Activated CD8-positive, alpha-beta memory T cell treated with anti-CD3 and anti-CD28 coated beads, Interleukin-2, amount 50 U/mL, for 4 hours (primary cell): ENCODE measurements at places on chromosomes 3 and 15.

GRCh38 chr3:178270838-178271237 lies 265.4 kb upstream of the KCNMB2 start:
- DNase-seq = no peak

- DNase-seq = no peak
These were observed 276.0 kb downstream of the UACA start for GRCh38 chr15:70487387-70487740.

DNA sequence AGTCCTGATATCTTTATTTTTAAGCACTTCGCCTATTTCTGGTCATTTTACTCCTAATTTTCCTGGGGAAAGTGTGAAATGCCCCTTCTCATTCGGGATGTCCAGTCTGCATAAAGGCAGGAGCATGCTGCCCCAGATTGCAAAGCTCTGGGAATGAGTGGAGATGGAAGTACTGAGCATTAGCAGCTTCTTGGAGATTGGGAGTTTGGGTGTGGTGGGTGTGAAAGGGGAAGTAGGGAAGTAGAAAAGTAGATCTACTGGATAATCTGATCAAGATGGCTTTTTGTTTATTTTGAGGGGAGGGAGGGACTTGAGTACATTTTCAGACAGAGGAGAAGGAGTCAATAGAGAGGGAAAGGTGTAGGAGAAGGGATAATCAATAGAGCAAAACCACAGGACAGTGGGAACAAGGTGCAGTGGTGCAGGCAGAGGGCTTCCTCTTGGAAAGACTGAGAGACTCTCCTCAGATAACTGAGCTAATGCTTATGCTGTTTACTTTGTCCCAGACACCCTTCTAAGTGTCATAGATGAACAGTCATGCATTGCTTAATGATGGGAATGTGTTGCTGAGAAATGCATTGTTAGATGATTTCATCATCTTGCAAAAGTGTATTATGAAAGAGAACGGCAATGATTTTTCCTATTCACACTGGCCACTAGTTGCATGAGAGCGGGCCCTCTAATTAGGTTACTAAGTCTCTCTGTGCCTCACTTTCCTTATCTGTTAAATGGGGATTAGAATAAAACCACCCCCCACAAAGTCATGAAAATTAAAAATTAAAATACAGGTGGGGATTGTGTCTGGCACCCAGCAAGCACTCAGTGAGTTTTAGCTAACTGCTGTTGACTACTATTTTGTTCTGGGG lies 45.5 kb downstream of the PHLDB2 start:
- no peak for DNase-seq

- no peak for DNase-seq
These were observed 80.0 kb upstream of the SKOR1 start for GRCh38 chr15:67745073-67746006.

DNA sequence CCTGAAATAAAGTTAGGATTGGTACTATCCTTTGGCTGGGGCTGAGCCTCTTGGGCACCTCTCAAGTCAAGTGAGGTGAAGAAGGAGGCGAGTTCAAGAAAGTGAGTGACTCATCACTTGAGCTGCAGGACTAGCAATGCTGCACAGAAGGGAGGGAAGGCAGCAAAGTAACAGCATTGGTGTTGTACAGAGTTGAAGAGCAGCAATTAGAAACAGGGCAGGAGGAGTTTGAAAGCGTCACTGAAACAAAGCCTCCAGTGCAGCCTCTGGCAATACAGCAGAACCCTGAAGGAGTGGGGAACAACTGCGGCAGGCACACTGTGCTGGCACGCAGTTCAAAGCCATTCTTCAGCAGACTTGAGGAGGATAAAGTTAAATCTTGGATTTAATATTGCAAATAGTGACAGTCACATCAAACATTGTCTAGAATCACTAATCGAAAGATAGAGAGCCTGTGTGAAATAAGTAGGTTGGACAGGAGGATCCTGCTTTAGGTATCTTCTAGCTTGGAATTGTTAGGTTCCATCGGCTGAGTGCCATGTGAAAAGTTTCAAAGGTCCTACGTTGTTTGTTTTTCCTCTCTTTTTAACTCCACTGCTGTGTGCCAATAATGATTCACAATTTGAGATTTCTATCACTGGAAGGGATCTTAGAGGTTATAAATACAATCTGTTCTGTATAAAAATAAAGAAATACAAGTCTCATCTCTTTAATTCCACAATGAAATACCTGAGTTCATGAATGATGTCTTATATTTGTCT lies 479.8 kb downstream of the NAALADL2 start:
- no peak for DNase-seq

GRCh38 chr3:120855665-120856437 lies 52.2 kb upstream of the STXBP5L start:
- no peak for DNase-seq

DNA sequence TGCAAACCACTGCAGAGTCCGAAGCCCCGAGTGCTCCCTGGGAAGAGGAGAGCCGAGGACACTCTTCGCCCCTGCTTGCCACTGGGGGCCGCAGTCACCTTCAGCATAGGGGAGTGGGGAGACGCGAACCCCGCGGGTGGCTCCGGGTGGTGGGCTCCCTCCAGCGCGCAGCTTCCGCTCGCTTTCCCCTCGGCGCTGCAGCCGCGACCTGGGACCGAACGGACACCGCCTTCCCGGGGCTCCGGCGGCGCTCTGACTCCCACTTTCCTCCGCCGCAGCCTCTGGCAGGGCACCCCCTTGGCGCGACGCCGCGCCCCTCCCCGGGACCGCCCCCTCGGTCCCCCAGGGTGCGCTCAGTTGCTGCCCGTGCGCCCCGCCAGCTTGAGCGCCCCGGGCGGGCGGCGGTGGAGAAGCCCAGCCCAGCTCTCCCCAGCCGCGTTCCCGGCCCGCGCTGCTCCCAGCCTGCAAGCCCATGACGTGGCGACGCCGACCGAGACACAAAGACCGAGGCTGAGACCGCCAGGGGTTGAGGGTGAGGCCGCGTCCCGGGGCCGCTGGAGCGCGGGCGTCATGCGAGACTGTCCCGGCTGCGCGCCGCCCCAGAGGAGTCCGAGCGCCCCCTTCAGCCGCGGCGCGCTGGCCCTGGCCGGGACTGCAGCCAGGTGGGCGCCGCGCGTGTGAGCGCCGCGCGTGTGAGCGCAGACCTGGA lies at the start of gene MINAR1:
MINAR1 (plus strand) TSS at position 701 of the 709 bp plus-strand sequence. CDS start 23,812 bp downstream, outside the sequence.
- no peak for DNase-seq

- DNase-seq = no peak
These were observed 38.4 kb downstream of the CCNL1 start for GRCh38 chr3:157121522-157121921.

DNA sequence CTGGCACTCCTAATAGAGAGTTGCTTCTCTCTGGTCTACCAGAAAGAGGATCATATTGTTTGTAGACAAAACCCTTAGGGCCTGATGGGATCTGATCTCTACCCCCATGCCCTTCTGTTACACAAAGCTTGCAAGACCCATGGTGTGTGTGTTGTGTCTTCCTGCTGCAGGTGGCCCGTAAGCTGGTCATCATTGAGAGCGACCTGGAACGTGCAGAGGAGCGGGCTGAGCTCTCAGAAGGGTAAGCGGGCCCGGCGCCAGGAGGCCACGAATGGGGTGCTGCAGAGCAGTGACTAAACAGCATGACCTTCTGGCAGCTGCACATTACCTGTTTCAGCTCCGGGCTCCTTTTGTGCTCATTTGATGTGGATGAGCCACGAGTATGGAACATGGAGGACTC lies 18.2 kb downstream of the TPM1 start:
- no peak for DNase-seq

- DNase-seq = no peak
These were observed 13.5 kb upstream of the AADAC start for GRCh38 chr3:151800431-151800830.

- no peak for DNase-seq
These were observed 252.1 kb downstream of the DOCK3 start for GRCh38 chr3:50926868-50927267.

GRCh38 chr3:196214783-196215441 lies 1.4 kb upstream of the SLC51A start:
- DNase-seq = no peak

DNA sequence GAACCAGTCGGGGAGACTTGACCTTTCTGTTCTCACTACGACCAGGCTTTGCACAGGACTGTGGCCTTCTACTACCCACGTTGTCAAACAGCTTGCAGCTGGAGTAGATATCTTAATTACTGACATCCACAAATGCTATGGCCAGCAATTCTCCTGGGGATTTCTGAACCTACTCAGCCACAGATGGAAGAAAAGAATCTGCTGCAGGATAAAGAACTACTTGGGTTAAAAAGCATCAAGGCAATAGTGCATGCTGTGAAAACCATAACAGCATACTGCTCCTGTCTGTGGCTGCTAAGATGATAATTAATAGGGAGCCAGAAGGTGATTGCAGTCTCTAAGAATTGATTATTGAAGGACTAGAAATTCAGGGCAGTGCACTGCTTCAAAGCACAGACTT lies 859.2 kb upstream of the SEMA6D start:
- DNase-seq = no peak

DNA sequence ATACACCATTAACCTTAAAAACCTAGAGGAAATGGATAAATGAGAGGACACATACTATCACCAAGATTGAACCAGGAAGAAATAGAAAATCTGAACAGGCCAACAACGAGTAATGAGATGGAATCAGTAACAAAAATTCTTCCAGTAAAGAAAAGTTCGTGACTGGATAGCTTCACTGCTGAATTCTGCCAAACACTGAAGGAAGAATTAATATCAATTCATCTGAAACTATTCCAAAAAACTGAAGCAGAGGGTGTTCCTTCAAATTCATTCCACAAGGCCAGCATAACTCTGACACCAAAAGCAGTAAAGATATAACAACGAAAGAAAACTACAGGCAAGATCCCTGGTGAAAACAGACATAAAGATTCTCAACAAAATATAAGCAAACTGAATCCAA lies 195.8 kb upstream of the GPR149 start:
- DNase-seq = no peak

- no peak for DNase-seq
These were observed 28.3 kb upstream of the ALDH1L1 start for GRCh38 chr3:126208606-126209256.

DNA sequence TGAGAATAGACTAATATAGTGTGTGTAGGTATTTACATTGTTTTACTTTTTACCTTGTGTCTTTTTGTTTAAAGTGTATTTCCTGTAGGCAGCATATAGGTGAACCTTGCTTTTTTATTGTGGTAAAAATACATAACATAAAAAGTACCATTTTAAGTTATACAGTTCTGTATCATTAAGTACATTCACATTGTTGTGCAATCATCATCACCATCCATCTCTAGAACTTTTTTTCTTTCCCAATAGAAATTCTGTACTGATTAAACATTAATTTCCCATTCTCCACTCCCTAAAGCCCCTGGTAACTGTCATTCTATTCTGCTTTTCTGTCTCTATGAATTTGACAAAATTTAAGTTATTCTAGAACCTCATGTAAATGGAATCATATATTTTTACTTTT lies 48.2 kb upstream of the EIF5A2 start:
- DNase-seq = no peak

DNA sequence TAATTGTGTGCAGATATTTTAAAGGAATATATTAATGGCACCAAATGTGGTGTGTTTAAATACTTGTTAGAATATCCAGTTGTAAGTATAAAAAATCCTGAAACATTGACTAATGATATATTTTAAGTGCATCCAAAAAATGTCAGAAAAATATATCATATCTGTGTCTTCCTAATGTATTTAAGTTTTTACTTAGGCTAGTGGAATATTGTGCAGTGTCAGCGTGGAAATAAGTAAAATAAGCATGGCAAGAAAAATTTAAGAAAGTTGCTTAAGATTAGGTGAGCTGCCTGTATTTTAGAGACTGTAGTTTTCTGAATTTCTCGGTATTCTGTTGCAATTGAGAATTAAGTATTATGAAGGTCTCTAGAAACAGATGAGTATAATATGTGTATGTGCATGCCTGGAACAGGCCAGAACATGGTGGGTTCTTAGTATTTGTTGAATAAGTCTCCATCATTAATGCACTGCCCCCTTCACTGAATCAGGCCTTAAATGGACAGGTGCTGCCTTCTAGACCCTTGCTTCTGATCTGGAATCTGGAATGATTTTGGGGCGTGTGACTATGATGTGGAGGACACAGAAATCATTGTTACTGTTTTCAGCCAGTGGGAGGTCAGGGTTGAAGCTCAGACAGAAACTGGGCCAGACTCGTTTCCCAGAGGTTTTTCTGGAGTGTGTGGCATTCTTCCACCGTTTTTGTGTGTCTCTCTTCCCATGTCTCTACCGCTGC lies 86.1 kb downstream of the TRAK1 start:
- DNase-seq = no peak

- no peak for DNase-seq
These were observed 945 bp downstream of the MST1R start for GRCh38 chr3:49902511-49903345.

DNA sequence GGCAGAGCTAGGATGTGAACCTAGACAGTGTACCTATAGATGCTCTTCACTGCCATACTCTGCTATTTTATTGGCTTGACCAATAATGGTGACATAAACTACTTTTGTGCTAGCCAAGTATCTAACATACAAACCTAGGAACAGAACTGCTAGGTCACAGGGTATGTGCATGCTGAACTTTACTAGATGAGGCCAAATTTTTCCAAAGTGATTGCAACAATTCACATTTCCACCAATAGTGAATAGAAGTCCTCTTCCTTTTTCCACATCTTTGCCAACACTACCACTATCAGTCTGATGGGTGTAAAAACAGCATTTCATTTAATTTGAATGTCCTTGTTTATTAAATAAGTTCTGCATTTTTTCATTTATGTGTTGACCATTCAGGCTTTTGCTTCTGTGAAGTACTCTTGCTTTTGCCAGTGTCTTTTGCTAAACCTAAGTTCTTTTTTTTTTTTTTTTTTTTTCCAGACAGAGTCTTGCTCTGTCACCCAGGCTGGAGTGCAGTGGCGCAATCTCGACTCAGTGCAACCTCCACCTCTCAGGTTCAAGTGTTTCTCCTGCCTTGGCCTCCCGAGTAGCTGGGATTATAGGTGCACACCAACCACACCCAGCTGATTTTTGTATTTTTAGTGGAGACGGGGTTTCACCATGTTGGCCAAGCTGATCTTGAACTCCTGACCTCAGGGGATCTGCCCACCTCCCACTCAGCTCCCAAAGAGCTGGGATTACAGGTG lies 54.1 kb downstream of the DCAF1 start:
- no peak for DNase-seq

- no peak for DNase-seq
These were observed 161.0 kb downstream of the THSD4 start for GRCh38 chr15:71276336-71276665.

GRCh38 chr3:187406927-187407326 lies 38.7 kb downstream of the RTP4 start:
- no peak for DNase-seq

- no peak for DNase-seq
These were observed 36.6 kb downstream of the IDH2 start for GRCh38 chr15:90065682-90066049.

GRCh38 chr3:106913966-106914365 lies 463.3 kb upstream of the CCDC54 start:
- no peak for DNase-seq

DNA sequence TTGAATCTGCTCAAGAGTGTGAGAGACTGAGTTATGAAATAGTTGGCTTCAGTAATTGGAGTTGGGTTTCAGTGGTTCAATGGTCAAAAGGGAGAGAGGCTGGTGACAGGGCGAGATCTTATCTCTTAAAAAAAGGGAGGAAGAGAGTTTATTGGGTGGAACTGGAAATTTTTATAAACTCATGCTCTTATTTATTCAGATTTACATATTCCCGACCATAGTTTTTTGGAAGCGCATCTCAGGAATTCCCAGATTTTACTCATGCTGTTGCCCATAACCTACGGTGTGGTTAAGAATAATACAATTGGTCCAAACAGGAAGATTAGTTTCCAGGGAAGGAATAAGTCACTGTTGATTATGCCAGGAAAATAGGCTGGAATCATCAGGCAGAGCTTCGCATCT lies 41.4 kb downstream of the CD200 start:
- DNase-seq = no peak

- no peak for DNase-seq
These were observed 64.8 kb downstream of the BOC start for GRCh38 chr3:113275929-113276750.
